ENCODE measurements at places on chromosomes 6 and 20. TPM values are rescaled to one million over a fixed set of nuclear protein-coding genes. Genes with fewer than 3 reads are reported as not detected.

TP53TG5 gene
- not detected for total RNA-seq

OPN5 gene
- total RNA-seq = not detected

GTPBP2 gene
- total RNA-seq = 41.4 TPM

CLIC5 gene
- 3.4 TPM for total RNA-seq

FNDC1 gene
- 10.1 TPM for total RNA-seq

ARMH2 gene
- total RNA-seq = not detected

MCM3 gene
- 43.3 TPM for total RNA-seq

FILIP1 gene
- 4.3 TPM for total RNA-seq

XKR7 gene
- total RNA-seq = not detected

MOG gene
- not detected for total RNA-seq

HLA-DQB2 gene
- total RNA-seq = 1.5 TPM

GABRR1 gene
- not detected for total RNA-seq

NKAPL gene
- total RNA-seq = 2.9 TPM

RNF144B gene
- total RNA-seq = 37.0 TPM

ARID1B gene
- 131 TPM for total RNA-seq

AARS2 gene
- 12.8 TPM for total RNA-seq

KCNB1 gene
- 5.1 TPM for total RNA-seq

TAGAP gene
- total RNA-seq = 2.9 TPM

POM121L2 gene
- total RNA-seq = not detected

LHFPL5 gene
- total RNA-seq = not detected

SSTR4 gene
- total RNA-seq = not detected

TAAR6 gene
- not detected for total RNA-seq

DSN1 gene
- total RNA-seq = 13.1 TPM

TEAD3 gene
- 28.2 TPM for total RNA-seq

UNC93A gene
- total RNA-seq = not detected

OR2B6 gene
- not detected for total RNA-seq

VSTM2L gene
- 0.33 TPM for total RNA-seq

Data from breast epithelium (tissue), 4 donors.